ENCODE measurements at places on chromosomes 11 and 22. TPM values are rescaled to one million over a fixed set of nuclear protein-coding genes. Genes with fewer than 3 reads are reported as not detected.

- no peak overlapping the region for H3K4me3 ChIP-seq
- DNase-seq = no peak
- no peaks in the 10 kb centered on the region for H3K27me3 ChIP-seq
- no peak overlapping the region for H3K27ac ChIP-seq
- no peaks in the 10 kb centered on the region for H3K36me3 ChIP-seq
- H3K4me1 ChIP-seq = no peaks in the 10 kb centered on the region
These were observed 77.7 kb upstream of the LRRC55 start for GRCh38 chr11:57103899-57104605.

GRCh38 chr11:70202920-70203750 lies at the start of gene FADD:
Gene FADD (plus strand): TSS chr11:70203296. CDS start chr11:70203460, 164 bp downstream.
- H3K27ac ChIP-seq = peak within 1 kb of the TSS; percentile 98
- H3K36me3 ChIP-seq = peaks cover 5% of the 10 kb centered on the region
- DNase-seq = peak; percentile 93
- no peaks in the 10 kb centered on the region for H3K27me3 ChIP-seq
- peaks cover 31% of the 10 kb centered on the region for H3K4me1 ChIP-seq

GRCh38 chr11:47991266-47991830 lies 11.0 kb downstream of the PTPRJ start:
- H3K4me1 ChIP-seq = peaks cover 41% of the 10 kb centered on the region
- H3K4me3 ChIP-seq = peak overlapping the region; percentile 23

GRCh38 chr11:10906521-10906920 lies 48.7 kb upstream of the ZBED5 start:
- H3K27me3 ChIP-seq = peaks cover 23% of the 10 kb centered on the region
- H3K36me3 ChIP-seq = no peaks in the 10 kb centered on the region
- H3K4me3 ChIP-seq = no peak overlapping the region
- DNase-seq = no peak
- H3K27ac ChIP-seq = no peak overlapping the region
- peaks cover 10% of the 10 kb centered on the region for H3K4me1 ChIP-seq

DNA sequence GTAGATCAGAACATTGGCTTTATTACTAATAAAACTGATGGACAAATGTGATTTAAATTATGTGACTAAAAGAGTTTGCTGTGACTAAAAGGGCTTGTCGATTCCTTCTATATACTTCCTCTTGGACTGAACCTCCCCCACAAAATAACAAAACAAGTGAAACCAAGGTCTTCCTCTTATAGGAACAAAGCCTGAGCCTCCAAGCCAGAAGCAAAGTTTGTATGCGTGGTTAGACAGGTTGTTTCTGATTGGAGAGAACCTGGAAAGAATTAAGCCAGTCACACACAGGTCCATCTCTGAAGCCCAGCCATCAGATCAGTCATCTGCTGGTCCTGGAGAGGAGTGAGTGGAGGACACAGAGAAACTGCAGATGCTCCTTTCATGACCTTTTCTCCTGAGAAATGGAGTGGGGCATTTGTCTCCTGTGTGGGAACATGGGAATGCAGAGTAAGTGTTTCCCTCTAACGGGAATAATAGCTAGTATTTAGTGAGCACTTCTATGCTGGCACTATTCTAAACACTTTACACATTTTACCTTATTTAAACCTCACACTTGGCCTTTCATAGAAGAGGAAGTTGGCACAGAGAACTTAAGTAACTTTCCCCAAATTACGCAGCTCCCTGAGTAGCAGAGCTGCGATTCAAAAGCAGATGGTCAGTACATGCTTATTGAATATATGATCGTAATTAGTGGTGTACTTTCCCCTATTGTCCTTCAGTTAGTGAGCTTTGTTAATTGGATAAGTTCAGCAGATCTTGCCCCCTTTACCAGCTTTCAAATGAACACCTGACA lies 77.1 kb downstream of the UVRAG start:
- H3K4me1 ChIP-seq = peaks cover 6% of the 10 kb centered on the region
- no peaks in the 10 kb centered on the region for H3K36me3 ChIP-seq
- H3K4me3 ChIP-seq = no peak overlapping the region
- no peaks in the 10 kb centered on the region for H3K27me3 ChIP-seq

DNA sequence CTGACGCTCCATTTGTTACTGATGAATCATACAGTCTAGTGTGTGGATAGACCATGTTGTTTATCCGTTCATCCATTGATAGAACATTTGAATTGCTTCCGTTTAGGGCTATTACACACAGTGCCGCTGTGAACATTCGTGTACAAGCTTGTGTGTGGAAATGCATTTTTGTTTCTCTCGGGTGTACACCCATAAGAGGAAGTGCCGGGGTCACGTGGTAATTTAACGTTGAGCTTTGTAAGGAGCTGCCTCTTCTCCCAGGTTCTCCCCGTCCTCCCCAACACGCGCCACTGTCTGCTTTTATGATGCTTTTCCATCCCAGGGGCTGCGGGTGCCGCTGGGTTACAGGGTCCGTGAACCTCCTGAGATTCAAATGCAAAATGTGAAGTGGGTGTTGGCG lies 142.3 kb downstream of the IGLL1 start:
- H3K4me3 ChIP-seq = no peak overlapping the region
- no peak for DNase-seq
- peaks cover 12% of the 10 kb centered on the region for H3K27me3 ChIP-seq
- no peaks in the 10 kb centered on the region for H3K36me3 ChIP-seq
- peaks cover 6% of the 10 kb centered on the region for H3K4me1 ChIP-seq

Gene CARD16
- total RNA-seq = 58.3 TPM

DNA sequence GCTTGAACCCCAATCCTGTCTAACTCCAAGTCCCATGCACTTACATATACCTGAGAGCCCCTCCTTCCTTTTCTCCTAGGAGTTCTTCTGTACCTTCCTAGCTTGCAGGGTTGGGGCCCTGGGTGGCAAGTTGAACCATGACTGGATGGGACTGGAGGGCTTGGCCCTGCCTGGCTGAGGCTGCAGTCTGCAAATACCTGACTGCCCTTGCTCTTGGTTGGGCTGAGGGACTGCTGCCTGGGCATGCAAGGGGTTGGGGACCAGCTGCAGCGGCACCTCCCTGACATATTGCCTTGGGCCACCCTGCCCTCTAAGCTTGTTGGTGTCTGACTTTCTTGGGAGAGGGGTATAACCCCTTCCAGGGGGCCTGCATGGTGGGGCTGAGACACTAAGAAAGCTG lies 9.8 kb upstream of the SLC39A13 start:
- H3K4me1 ChIP-seq = peaks cover 30% of the 10 kb centered on the region
- no peaks in the 10 kb centered on the region for H3K36me3 ChIP-seq
- H3K27me3 ChIP-seq = no peaks in the 10 kb centered on the region

DNA sequence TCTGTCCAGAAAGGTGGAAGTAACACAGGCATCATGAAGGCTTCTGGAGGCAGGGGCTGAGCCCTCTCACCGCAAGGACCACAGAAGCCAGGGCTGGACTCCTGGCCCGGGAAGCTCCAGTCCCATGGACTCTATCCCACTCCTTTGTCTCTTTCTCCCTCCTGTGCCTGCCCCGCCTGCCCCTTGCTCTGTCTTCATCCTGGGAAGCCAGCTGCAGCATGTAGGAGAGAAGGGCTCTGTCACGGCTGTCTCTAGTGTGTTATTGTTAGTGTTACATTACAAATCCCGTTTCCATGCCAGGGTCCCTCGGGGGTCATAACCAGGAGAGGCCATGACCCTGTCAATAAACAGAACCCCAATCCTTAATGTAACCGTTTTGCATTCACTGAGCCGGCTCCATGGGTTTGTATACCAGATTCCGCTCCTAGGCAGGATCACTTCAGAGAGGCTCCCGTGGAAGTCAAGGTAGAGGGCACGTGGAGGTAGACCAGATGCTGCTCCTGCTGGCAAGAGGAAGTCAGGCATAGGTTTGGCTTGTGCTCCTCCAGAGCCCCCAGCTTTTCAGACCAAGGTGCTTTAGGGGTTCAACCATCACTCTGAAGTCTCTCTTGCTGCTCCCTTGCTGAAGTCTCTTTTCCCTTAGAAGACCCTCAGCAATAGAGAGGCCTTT lies 293.2 kb downstream of the ETS1 start:
- H3K4me1 ChIP-seq = peaks cover 95% of the 10 kb centered on the region
- DNase-seq = no peak
- no peaks in the 10 kb centered on the region for H3K27me3 ChIP-seq
- peak overlapping the region; percentile 95 for H3K4me3 ChIP-seq
- H3K27ac ChIP-seq = peak overlapping the region; percentile 95

DNA sequence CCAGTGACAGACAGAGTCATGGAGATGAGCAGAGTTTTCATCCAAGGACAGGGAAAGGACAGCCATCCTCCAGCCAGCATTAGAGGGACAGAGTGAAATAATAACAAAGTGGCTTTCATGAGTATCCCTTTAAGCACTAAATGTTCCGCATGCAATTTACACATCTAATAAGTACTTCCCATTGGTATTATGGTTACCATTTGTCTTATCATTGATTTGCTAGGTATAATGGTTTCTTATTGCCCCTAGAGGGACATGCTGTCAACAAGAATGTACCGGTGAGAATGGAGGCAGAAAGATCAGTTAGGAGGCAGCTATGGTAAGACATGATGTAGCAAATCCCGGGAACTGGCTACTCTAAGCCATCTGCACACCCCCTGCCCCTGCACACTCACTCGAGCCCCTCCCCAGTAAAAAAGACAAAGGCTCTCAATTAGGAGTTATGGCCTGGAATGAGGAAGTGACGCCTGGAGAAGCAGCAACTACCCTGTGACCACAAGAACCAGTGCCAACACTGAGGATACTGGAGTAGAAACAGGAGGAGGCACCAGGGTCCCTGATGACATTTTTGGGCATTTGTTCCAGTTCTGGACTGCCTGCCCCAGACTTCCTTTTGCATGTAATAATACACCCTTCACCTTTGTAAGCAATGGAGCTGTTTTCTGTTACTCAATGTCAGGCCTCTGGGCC lies 30.2 kb upstream of the HMGXB4 start:
- no peaks in the 10 kb centered on the region for H3K36me3 ChIP-seq
- H3K4me3 ChIP-seq = no peak overlapping the region
- DNase-seq = no peak
- H3K27ac ChIP-seq = no peak overlapping the region
- peaks cover 29% of the 10 kb centered on the region for H3K27me3 ChIP-seq
- no peaks in the 10 kb centered on the region for H3K4me1 ChIP-seq

Gene TMEM138
- 107 TPM for total RNA-seq

GRCh38 chr11:58164990-58165389 lies 23.9 kb upstream of the OR9Q2 start:
- no peak overlapping the region for H3K27ac ChIP-seq
- H3K4me1 ChIP-seq = no peaks in the 10 kb centered on the region
- DNase-seq = no peak
- no peak overlapping the region for H3K4me3 ChIP-seq
- no peaks in the 10 kb centered on the region for H3K36me3 ChIP-seq

DNA sequence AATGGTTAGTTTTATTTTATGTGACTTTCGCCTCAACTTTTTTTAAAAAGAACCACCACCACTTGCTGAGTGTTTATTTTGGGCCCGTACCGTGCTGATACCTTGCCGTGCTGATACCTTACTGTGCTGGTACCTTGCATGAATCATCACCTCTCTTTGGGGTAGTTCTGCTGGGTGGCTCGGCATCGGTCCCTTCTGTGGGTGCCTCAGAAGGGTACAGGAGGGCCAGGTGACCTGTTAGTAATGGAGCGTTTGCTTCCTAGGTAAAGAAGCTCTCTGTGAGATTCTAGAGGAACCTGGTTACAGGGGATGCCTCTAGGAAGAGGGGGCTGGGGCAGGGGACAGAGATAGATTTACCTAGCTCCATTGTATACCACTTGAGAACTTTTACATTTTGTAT lies 17.1 kb downstream of the TOM1 start:
- H3K27me3 ChIP-seq = no peaks in the 10 kb centered on the region
- H3K27ac ChIP-seq = no peak overlapping the region
- no peak for DNase-seq
- no peaks in the 10 kb centered on the region for H3K36me3 ChIP-seq
- H3K4me1 ChIP-seq = peaks cover 16% of the 10 kb centered on the region
- no peak overlapping the region for H3K4me3 ChIP-seq

DNA sequence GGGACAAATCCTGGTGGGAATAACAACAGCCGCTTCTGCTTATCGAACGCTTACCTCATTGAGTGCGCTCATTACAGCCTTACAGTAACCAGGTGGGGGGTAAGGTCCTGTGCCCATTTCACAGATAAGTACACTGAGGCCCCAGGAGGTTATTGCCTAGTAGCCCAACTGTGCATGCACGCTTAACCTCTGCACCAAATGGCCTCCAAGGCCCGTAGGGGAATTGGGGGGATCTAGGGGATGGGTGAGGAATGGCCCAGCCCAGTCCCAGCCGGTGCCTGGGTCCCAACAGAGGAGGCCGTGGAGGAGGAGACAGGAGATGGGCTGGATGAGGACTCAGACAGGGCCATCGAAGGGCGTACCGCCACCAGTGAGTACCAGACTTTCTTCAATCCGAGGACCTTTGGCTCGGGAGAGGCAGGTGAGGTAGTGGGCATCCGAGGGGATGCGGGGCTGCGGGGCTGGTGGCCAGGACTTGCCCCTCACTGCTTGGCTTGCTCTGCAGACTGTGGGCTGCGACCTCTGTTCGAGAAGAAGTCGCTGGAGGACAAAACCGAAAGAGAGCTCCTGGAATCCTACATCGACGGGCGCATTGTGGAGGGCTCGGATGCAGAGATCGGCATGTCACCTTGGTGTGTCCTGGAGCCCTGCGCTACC lies 7.3 kb downstream of the F2 start:
- no peak overlapping the region for H3K4me3 ChIP-seq
- DNase-seq = no peak
- no peak overlapping the region for H3K27ac ChIP-seq
- H3K27me3 ChIP-seq = no peaks in the 10 kb centered on the region
- H3K4me1 ChIP-seq = no peaks in the 10 kb centered on the region

DNA sequence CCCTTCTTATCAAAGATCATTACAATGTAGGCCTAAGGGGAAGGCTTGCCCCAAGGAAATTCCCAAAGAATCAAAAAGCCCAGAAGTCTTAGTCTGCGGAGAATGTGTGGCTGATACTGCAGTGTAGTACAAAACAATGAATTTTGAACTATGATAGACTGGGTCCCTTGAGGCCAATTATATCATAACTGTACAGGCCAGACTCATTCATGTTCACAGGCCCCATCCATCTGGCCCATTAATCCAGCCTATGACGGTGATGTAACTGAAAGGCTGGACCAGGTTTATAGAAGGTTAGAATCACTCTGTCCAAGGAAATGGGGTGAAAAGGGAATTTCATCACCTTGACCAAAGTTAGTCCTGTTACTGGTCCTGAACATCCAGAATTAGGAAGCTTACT lies 35.2 kb downstream of the IGLL1 start:
- no peak for DNase-seq
- H3K36me3 ChIP-seq = peaks cover 4% of the 10 kb centered on the region
- H3K27ac ChIP-seq = no peak overlapping the region
- no peaks in the 10 kb centered on the region for H3K4me1 ChIP-seq
- peaks cover 10% of the 10 kb centered on the region for H3K27me3 ChIP-seq

GRCh38 chr11:2796091-2796490 lies 89.5 kb downstream of the CDKN1C start:
- peak; percentile 44 for DNase-seq
- no peak overlapping the region for H3K27ac ChIP-seq
- peaks cover 12% of the 10 kb centered on the region for H3K27me3 ChIP-seq
- no peaks in the 10 kb centered on the region for H3K36me3 ChIP-seq
- no peak overlapping the region for H3K4me3 ChIP-seq
